ENCODE measurements at places on chromosomes 3 and 15.

DNA sequence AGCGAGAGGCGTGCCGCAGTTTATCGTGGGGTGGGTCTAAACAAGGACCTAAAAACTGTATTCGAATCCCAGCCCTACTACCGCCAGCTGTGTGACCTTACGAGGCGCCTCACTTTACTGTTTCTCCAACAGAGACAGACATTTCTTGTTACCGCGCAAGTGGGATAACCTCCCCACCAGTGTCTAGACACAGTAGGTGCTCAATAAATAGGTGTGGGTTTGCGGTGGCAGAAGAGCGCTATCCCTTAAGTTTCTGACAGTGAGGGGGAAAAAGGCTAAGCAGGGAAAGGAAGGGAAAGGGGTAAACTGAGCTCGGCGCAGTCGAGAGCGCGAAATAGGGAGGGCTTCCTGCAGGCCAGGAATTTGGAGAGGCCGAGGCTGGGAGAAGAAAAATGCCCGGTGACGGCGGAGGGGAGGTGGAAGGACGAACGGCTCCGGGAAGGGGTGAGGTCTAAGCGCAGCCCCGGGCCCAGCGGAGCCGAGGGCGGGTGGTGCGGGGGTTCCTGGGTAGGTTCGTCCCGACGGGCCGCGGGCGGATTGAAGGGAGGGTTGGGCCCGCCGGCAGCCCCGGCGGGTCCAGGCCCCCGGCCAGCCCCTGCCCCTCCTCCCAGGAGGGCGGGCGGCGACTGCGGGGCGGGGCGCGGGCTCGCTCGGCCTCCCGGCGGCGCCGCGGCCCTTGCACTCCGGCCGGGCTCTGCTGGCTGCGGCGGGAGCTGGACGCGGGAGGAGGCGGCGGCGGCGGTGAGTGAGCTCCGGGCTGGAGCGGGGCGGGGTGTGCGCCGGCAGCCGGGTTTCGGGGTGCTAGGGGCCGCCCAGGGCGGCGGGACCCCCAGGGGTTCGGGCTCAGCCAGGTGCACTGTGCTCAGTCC lies at the start of gene CGNL1:
TSS of gene CGNL1 (plus strand) at position 679 of the 869 bp plus-strand sequence. CDS start 61,495 bp downstream, outside the sequence.
- DNase-seq: no peak

GRCh38 chr3:53780806-53781205 lies 65.4 kb downstream of the CHDH start:
- DNase-seq: no peak

DNA sequence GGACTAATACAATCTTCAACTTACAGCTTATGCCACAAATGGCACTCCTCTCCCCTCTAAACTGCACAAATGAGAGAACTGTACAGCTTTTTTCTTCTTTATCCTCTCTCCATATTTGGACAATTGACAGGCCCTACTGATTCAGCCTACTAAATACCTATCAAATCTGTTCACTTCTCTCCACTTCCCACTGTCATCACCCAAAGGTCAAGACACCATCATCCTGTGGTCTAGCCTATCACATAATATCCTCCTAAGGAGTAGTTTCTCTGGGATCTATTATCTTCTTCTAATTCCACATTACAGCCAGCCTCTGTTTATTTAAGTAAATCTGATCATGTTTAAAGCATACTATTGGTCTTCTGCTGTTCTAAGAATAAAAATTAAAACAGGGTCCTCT lies 33.0 kb upstream of the SLC12A8 start:
- DNase-seq: no peak

GRCh38 chr3:42904076-42904475 lies 1.9 kb upstream of the ZNF662 start:
- DNase-seq: no peak

GRCh38 chr3:107133891-107134290 lies 243.3 kb upstream of the CCDC54 start:
- DNase-seq: no peak

DNA sequence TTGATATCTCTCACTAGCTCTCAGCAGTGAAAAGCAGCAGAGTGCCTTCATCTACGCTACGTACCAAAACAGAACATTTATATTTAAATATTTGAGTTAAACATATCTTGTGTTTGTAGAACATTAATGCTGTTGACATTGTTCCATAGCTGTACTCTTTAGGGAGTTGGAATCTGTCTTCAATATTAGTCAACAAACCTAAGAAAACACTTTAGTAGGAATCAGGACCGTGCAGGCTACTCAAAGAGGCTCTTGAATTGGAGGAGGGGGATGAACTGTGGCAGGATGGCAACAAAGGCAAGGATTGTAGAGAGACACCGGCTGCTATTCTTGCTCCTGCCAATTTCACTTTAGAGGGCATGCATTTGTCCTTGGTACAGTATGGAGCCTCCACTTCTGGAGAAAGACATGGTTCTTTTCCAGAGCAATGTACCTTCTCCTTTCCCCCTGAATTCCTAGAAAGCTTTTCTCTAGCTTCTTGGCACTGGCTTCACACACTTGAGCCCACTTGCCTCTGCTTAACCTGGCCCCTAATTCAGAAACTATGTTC lies 265.9 kb downstream of the CD47 start:
- DNase-seq: no peak
